Kasumi-1 (cell line): ENCODE measurements at places on chromosomes 6 and 20.

- DNase-seq: peak; percentile 4
Observed at GRCh38 chr6:126300735-126301134, 39.2 kb upstream of the CENPW start.

- DNase-seq: no peak
Observed at GRCh38 chr6:79927758-79928157, 19.6 kb downstream of the ELOVL4 start.

GRCh38 chr6:31878726-31879125 lies at the start of gene SLC44A4:
SLC44A4 (minus strand) TSS chr6:31878997; CDS start chr6:31878980, 17 bp downstream.
- DNase-seq: no peak

DNA sequence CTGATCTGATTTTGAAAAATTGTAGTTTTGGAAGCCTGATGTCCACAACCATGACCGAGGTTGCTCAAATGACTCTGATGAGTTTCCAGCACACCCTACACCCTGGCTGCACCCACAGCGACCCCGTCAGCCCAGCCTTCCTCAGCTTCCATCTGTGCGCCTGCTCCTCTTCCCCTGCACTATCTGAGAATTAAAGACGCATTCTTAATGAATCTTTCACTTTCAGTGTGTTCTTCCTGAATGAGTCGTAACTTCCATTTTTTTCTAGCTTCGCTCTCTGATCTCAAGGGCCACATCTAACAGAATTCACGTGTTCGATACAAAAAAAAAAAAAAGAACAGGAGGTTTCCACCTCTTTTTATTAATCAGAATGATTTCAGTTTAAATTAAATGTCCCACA lies 21.3 kb upstream of the RREB1 start:
- peak; percentile 39 for DNase-seq

GRCh38 chr6:53300656-53301551 lies 47.8 kb downstream of the ELOVL5 start:
- DNase-seq: no peak

DNA sequence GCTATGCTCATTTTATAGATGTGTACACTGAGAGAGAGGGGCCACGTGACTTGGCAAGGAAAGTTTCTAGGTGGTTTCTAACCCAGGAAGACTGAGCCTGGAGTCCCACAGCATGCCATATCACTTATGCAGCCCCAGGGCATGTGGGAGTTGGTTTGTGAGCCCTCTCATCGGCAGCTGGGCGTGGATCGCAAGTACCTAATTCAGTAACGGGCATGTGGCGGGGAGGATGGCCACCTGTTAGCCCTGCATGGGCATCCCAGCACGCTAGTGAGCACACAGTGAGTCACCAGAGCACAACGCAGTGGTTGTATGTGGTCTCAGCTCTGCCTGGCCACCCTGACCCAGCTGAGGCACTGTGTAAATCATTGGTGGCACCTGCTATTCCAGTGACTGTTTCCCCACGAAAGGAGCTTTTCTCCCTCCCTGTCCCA lies 88.3 kb downstream of the NINL start:
- DNase-seq: no peak

GRCh38 chr6:7991536-7991935 lies 72.7 kb downstream of the BLOC1S5 start:
- no peak for DNase-seq

GRCh38 chr20:18831830-18832499 lies 18.4 kb downstream of the SCP2D1 start:
- peak; percentile 6 for DNase-seq

DNA sequence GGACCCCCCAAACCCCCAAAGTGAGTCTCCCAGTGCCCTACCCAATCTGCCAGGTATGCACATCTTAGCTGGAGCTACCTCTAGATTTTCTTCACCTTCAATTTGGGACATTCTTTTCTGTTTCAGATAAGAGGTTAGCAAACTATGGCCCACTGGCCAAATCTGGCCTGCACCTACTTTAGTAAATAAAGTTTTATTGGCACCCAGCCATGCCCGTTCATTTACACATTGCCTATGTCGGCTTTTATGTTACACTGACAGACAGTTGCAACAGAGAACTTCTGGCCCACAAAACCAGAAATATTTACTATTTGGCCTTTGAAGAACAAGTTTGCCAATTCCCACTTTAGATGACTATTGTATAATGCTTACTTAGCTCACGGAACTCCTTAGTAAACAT lies 55.9 kb upstream of the STX16 start:
- no peak for DNase-seq

GRCh38 chr20:57930351-57930750 lies 220.5 kb upstream of the PMEPA1 start:
- no peak for DNase-seq

- DNase-seq: no peak
Observed at GRCh38 chr6:111724039-111724438, 118.4 kb upstream of the TRAF3IP2 start.

GRCh38 chr6:144952456-144953240 lies 667.5 kb downstream of the UTRN start:
- DNase-seq: no peak

GRCh38 chr6:98833057-98833306 lies 1.4 kb upstream of the POU3F2 start:
- peak; percentile 47 for DNase-seq

- DNase-seq: no peak
Observed at GRCh38 chr6:147999001-147999540, 343.6 kb upstream of the SASH1 start.

DNA sequence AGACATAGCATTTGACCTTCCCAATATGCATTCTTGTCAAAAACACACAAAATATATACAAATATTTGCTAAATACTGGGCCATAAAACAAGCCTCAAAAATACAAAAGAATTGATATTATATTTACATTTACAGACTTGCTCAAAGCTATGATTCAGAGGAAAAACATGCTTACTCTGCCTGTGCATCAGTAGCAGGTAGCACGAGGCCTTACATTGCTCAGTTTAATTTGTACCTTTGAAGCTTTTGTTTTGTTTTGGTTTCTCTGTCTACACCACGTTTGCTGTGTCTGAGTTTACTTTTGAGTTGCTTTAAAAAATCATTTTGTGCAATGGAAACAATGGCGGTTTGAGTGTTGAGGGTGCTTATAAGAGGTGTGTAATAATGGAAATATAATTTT lies 99.3 kb downstream of the PHF3 start:
- no peak for DNase-seq

- no peak for DNase-seq
Observed at GRCh38 chr6:31178143-31179041, 7.9 kb upstream of the POU5F1 start.

DNA sequence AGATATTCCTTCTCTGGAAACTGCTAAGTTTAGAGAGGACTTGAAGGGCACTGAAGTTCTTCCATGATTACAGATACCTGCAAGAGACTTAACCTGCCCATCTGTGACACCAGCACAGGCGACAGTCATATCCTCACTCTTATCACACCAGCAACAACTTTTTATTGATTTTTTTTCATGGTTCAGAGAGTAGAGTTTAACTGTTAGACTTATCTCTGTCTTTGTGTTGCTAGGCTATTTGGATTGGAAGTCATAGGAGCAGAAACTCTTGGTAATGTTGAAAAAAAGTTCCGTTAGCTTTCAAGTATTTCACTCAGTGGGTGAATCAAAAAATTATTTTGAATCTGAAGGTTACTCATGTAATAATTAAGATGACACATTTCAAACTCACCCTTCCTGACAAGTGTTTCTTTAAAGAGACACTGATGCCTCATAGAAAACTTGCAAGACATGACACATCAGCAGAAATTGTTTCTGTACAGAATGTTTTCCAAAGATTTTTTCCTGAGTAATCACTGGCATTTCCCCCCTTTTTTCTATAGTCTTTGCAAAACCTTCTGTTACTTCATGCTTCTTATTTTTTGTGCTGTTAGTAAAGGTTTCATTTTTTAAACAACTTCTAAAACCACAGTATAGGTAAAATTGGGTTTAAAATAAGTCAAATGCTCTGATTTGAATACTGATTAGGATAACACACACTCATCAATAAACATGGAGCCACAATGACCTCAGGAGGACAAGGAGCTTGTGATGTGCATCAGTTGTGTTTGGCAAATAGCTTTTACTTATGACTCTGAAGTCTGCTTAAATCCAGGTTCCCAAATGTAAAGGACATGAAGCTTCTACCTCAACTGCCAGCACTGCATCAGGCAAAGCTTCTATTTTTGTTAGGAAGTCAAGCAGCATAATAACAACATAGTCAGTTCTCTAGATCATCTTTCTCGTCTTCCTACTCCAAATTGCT lies 252.9 kb upstream of the MAN1A1 start:
- DNase-seq: no peak

- DNase-seq: no peak
Observed at GRCh38 chr6:16493802-16494201, 255.4 kb downstream of the GMPR start.

DNA sequence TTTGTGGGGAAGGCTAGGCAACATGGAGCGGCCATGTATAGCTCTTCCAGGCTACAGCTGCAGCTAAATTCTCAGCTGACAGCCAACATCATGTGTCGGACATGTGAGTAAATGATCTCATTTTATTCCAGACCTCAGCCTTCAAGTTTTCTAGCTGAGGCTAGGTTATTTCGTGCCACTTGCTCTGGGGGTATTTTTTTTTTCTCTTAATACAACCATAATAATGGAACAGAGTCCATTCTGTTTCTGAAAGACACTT lies 573.5 kb downstream of the CD109 start:
- DNase-seq: no peak

GRCh38 chr6:45775026-45775697 lies 240.5 kb downstream of the CLIC5 start:
- DNase-seq: no peak

- no peak for DNase-seq
Observed at GRCh38 chr6:52616059-52616690, 39.3 kb upstream of the TRAM2 start.

DNA sequence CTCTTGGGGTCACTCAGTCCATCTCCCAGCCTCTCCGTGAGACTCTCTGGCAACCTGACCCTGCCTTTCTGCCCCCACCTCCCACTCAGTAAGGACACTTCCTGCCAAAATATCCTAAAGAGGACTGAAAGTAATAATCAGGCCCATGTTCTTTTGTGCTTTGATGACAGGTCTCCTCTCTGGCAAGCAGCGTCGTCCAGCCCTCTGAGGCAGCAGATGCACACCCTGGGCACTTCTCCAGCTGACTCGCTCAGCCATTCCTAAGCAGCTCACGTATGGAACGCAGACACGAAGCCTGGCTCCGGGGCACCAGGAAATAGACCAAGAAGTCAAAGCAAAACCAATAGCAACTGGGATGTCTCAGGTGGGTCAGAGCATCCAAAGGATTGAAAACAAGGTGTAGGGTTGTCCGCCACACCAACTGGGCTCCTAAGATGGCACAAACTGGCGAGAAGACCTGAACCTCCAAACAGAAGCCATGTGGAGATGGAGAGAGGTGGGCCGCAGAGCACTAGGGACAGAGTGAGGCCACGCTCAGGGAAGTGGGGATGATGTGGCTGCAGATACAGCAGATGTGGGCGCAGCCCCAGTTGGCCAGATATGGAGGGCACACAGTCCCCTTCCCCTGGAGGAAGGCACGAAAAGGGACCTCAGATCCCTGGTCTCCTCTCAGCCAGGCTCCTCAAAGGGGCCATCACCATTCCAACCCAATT lies 99.3 kb downstream of the PRND start:
- no peak for DNase-seq

- DNase-seq: no peak
Observed at GRCh38 chr20:2991532-2991931, 51.9 kb upstream of the GNRH2 start.

DNA sequence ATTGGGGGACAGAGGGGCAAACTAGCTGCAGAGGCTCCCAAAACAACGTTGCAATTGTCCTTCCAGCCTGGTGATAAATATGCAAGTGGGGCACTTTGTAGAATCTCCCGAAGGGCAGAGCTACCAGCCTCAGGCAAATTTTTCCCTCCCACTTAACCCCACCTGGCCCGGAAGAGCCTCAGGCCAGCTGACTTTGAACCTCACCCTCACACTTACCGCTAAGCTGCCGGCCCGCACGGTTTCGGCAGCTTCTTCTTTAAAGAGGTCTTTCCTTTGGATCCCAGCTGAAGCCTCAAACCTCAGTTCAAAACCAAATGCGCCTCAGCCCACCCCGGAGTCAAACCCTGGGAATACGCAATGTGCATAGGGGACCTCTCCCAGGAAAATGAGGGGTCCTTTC lies 2.5 kb downstream of the OVOL2 start:
- no peak for DNase-seq

DNA sequence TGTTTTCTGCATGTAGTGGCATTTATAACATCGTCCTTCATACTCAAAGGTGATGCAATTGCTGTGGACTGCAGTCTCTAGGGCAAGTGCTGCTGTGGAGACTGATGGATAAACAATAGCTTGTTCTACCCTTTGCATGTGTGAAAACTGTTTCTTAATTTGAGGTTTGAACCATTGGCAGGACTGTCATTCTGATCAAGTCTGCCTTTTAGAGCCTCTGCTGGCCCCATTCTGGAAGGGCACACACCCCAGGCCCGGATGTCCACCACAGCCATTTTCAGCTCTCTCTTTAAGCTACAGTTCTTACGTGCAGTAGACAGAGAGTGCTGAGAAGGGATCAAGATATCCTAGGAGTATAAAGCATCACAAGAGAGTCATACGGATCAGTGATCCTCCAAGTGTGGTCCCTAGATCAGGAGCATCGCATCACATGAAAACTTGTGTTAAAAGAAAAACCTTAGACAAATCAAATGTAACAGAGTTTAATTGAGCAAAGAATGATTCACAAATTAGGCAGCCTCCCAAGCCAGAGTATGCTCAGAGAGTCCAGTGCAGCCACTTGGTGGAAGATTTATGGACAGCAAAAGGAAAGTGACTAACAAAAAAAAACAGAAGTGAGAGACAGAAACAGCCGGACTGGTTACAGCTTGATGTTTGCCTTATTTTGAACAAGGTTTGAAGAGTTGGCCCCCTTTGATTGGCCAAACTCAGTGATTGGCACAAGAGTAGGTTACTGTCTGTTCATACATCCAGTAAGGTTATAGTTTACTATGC lies 52.0 kb downstream of the FRK start:
- no peak for DNase-seq

DNA sequence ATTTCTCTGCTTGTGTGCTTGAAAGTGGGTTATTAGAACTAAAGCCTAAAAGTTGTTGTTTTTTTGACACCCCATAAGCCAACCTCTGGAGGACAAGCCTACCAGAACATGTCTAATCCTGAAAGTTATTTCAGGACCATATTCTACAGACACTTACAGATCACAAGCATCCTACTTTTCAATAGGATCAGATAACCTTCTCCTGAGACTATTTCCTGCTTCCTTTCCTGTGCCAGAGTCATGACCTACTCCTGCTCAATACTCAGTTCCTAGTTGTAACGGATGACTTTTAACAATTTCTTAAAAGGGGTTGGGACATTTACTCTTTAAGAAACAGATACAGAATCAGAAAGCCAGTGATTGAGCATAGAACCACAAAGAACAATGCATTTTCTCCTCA lies 5.3 kb upstream of the FILIP1 start:
- DNase-seq: no peak

GRCh38 chr20:45047581-45048119 lies 53.3 kb downstream of the KCNS1 start:
- no peak for DNase-seq
